Pulmonary artery endothelial cell (primary cell): ENCODE measurements at places on chromosomes 2 and 18. TPM values are rescaled to one million over a fixed set of nuclear protein-coding genes. Genes with fewer than 3 reads are reported as not detected.

Gene CPS1
- total RNA-seq, result 3.9 and 18.0 TPM in 2 replicates

GRCh38 chr2:224369028-224369632 lies 32.8 kb downstream of the FAM124B start:
- DNase-seq, result no peak

DNA sequence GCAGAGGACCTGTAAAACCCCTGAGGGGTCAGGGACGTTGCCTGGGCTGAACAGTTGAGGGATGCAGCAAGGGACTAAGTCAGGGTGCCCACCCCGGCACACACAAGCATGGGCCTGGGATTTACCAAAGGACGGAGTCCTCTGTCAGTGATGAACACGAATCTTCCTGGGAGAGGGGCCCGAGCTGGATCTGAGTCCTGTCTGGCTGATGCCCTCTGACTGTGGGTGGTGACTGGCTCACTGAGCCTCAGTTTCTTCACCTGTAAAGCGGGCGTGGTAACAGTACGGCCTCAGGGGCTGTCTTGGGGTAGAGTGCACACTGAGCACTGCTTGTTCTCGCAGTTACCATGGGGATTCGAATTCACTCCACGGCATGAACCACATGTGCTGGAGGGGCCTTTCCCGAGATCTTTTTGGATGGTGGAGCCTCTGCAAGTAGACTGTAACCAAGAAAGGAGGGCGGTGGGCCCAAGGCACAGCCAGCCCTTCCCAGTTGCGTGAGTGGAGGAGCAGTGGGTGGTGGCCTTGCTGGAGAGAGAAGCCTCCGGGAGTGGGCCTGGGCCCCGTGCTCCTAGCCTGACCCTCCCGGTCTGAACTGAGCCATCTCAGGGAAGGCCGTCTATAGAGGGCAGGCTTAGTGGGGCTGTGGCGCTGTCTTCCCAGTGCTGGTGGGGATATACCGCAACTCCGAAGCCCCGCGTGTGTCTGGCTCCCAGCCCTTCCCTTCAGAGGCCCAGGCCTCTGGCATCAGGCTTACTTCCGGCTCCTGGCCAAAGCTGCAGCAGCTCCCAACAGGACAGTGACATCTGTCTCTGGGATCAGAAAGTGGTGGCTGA lies 130.8 kb upstream of the HS6ST1 start:
- DNase-seq, result no peak

- no peak for DNase-seq
These were observed 780.2 kb upstream of the FSHR start for GRCh38 chr2:49934481-49934880.

DNA sequence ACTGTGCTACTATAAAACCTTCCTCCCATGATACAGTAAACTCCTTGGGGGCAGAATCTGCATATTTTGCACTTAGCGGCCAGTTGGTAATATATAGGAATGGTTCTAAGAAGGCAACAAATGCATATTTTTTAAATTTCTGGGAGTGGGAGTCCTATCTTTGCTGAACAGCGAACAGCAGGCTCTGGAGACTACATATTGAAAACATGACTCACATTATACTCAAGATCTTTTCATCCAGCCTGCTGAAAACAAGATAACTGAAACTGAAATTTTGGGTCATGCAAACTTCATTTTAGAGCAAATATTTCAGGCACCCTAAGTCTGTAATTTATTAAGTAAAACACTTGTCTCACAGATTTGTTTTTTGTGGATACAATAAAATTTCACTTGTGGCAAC lies 122.2 kb downstream of the SATB2 start:
- no peak for DNase-seq

DNA sequence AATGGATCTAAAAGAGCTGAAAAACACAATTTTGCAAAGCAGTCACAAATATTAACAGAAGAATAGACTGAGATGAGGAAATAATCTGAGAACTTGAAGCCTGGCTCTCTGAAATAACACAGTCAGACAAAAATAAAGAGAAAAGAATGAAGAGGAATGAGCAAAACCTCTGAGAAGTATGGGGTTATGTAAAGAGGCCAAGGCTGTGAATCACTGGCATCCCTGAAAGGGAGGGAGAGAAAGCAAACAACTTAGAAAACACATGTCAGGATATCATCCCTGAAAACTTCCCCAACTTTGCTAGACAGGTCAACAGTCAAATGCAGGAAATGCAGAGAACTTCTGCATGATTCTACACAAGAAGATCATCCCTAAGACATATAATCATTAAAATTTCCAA lies 73.5 kb upstream of the LHCGR start:
- no peak for DNase-seq

GRCh38 chr2:39660612-39661236 lies 5.0 kb upstream of the TMEM178A start:
- DNase-seq, result no peak

DNA sequence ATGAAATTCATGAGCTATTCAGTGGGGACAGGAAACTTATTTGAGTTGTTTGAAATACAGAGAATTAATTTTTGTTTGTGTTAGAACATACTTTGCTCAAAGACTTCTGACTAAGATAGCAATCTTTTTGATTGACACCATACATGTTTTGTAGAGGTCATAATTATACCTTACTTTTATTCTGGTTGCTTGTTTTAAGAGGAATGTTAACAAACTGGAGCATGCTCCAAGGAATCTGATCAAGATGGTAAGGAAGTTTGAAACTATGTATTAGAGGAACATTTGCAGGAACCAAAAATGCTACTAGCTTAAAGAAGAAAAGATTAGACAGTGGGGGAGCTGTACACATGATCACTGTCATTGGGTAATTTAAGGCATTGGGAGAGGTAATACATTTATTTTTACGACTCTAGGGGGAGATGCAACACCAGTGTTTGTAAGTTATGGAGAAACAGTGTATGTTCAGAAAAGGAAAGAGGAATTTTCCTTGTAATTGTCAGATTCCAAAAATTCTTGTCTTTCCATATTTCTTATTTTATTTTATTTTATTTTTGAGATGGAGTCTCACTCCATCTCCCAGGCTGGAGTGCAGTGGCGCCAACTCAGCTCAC lies 8.0 kb downstream of the AGFG1 start:
- no peak for DNase-seq

- DNase-seq, result no peak
These were observed 44.8 kb upstream of the CTDP1 start for GRCh38 chr18:79634593-79635426.

Gene SPATA3
- total RNA-seq, result not detected in 2 replicates

GRCh38 chr2:148888003-148888501 lies 13.0 kb downstream of the KIF5C start:
- no peak for DNase-seq

Gene SOX11
- total RNA-seq, result not detected in 2 replicates

GRCh38 chr2:206154197-206154596 lies 5.0 kb downstream of the NDUFS1 start:
- no peak for DNase-seq

Gene VWC2L
- not detected in 2 replicates for total RNA-seq

Gene COL4A3
- total RNA-seq, result 0.04 and 0.26 TPM in 2 replicates

GRCh38 chr2:151297882-151298281 lies 8.4 kb upstream of the NMI start:
- peak; percentile 71 for DNase-seq

Gene TIGD1
- 1.8 and 2.5 TPM in 2 replicates for total RNA-seq

DNA sequence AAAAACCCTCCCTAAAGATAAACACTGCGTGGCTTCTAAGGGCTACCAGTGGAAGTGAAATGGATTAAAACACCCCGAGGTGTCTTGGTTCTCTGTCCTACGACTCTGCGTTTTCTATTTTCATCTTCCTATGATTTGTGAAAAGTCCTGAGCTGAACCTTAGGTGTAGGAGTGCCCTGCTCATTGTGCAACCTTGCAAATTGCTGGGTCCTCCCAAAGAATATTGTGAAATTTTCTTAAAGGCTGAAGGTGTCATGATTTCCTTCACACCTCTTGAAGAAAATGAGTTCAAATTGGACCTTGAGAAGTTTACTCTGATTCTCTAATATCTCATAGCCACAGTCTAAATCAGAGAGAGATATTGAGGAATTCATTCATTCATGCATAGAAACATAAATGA lies 1.8 kb upstream of the SLC19A3 start:
- DNase-seq, result no peak

- DNase-seq, result no peak
These were observed 559.9 kb upstream of the ID2 start for GRCh38 chr2:8121826-8122513.

Gene KCNG2
- not detected in 2 replicates for total RNA-seq

DNA sequence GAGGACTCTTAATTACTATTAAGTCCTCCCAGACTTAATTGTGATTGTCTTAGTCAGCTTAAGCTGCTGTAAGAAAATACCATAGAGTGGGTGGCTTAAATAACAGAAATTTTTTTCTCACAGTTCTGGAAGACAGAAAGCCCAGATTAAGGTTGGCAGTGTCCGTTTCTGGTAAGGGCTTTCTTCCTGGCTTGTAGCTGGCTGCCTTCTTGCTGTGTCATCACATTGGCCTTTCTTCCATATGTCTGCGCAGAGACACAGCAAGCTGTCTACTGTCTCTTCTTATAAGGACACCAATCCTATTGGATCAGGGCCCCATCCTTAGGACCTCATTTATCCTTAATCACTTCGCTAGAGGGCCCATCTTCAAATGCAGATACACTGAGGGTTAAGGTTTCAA lies 38.5 kb downstream of the ASXL3 start:
- no peak for DNase-seq

Gene GAREM1
- total RNA-seq, result 0.40 and 0.81 TPM in 2 replicates

GRCh38 chr2:225025917-225026571 lies 16.2 kb downstream of the DOCK10 start:
- DNase-seq, result no peak

DNA sequence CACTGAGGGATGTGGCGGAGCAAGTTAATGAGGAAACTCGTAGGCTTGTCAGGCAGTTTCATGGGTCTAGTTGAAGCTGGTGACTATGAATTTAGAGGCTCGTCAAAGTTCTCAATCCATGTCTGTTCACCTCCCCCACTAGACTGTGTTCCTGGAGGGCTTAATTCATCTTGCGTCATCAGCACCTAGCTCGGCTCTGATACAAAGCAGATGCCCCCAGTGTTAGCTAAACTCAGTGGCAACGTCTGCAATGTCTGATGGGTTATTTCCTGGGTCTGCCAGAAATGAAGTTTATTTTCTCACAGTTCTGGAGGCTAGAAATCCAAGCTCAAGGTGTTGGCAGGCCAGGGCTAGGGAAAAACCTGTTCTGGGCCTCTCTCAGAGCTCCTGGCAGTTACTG lies 140.6 kb downstream of the PID1 start:
- DNase-seq, result no peak

Gene L3MBTL4
- total RNA-seq, result under 0.01 and 0.04 TPM in 2 replicates

Gene GPR55
- total RNA-seq, result not detected in 2 replicates

Gene GAD1
- 0.13 and 0.14 TPM in 2 replicates for total RNA-seq

- DNase-seq, result no peak
These were observed 15.8 kb downstream of the KHK start for GRCh38 chr2:27102329-27102728.

DNA sequence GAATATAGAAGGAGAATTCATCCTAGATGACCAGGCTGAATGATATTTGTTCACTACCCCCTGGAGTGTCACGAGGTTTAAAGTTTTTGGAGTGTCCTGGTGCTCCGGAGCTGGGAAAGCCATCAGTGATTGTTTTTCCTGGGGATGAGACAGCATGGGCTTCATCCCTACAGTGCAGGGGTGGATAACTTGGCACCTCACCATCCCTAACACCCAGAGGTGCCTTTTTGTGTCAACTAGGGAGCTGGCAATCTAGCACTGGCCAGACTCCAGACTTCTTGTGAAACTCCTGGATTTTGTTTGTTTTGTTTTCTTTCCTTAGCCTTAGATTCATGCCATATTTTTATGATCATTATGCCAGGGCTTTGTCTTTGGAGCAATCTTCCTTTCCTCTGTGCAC lies 164.8 kb downstream of the PRKCE start:
- no peak for DNase-seq

Gene PAX8
- 0.07 and 0.18 TPM in 2 replicates for total RNA-seq

GRCh38 chr18:46636040-46636630 lies 20.9 kb downstream of the LOXHD1 start:
- no peak for DNase-seq

- no peak for DNase-seq
These were observed 101.2 kb downstream of the KCTD18 start for GRCh38 chr2:200408428-200409316.

Gene RBMS1
- total RNA-seq, result 76.3 and 88.4 TPM in 2 replicates

DNA sequence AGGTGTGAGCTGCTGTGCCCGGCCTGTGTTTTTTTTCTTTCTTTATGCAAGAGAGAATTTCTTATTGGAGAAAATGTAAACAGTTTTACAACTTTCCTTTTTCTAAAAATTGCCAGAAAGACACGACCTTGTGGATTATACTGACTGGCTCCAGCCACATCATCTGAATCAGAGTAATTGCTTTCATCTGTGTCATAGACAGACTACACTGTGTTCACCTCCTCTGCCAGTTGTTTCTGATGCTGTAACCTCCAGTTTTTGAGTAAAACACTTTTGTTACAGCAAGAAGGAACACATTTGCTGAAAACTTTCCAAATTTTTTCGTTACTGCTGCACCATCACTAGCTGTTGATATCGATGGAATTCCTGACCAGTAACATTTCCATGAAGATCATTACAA lies 43.9 kb upstream of the PLEKHM3 start:
- no peak for DNase-seq

DNA sequence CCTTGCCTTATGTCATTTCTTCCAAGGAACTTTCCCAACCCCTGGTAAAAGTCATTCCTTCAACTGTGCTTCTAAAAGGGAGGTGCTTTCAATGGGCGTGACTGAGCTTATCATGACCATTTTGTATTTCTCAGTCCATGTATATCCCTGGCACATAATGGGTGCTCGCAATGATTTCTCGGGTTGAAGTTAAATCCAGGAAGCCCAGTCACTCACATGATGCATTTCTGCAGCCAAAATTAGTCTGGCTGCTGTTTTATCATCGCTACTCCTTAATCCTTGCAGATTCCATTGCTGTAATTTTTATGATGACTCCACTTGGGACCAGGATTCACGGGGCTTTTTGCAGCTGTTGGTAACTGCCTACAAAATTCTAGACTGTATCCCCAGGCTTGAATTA lies 25.9 kb upstream of the RFX8 start:
- DNase-seq, result no peak

Gene UCN
- total RNA-seq, result 0.20 and 0.39 TPM in 2 replicates

DNA sequence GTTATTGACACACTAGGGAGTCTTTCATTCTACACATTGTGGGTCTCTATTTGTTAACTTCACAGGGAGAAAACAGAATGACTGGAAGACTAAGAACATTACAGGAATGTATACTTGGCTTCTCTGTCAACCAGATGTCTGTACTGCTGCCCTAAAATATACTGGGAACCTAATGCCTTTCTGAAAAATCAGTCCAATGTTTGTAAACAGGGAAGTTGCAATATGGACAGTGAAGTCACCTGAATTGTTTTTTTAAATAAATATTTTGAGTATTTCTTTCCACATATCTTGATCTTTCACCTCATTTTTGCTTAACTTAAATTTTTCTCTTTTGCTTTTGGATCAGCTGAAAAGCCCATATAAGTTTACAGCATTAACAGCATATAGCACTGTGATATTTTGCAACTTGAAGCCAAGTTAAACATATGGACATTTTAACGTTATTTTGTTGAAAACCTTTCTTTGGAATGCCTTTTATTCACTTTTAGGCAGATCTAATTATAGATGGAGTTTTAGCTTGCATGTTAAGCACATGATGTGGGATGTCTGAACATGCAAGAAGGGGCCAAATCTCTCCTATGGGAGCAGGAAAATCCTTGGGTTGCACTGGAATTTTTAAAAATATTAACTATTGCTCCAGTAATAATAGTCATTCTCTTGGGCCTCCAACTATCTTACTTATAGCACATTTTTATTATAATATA lies 137.7 kb upstream of the TWIST2 start:
- no peak for DNase-seq
